ENCODE measurements at places on chromosomes 13 and 19.

GRCh38 chr19:2550431-2551171 is 74.7 kb downstream of the GADD45B start:
- no peak for DNase-seq

- no peak for DNase-seq
These were observed 346.6 kb downstream of the TSHZ3 start for GRCh38 chr19:31002518-31003244.

GRCh38 chr13:32616883-32617511 is 30.7 kb downstream of the PDS5B start:
- no peak for DNase-seq

- no peak for DNase-seq
These were observed 8.5 kb downstream of the RPL21 start for GRCh38 chr13:27259831-27260230.

GRCh38 chr19:12833738-12834565 is 427 bp downstream of the RTBDN start:
- peak; percentile 34 for DNase-seq

- DNase-seq, result peak; percentile 100
These were observed at the start of the genes MBD3L1 and ZNF558 for GRCh38 chr19:8832132-8833021. MBD3L1 (plus strand) TSS chr19:8832377; CDS start chr19:8842679, 10,302 bp downstream. ZNF558 (minus strand) TSS chr19:8832304; CDS start chr19:8822659, 9,645 bp downstream.

DNA sequence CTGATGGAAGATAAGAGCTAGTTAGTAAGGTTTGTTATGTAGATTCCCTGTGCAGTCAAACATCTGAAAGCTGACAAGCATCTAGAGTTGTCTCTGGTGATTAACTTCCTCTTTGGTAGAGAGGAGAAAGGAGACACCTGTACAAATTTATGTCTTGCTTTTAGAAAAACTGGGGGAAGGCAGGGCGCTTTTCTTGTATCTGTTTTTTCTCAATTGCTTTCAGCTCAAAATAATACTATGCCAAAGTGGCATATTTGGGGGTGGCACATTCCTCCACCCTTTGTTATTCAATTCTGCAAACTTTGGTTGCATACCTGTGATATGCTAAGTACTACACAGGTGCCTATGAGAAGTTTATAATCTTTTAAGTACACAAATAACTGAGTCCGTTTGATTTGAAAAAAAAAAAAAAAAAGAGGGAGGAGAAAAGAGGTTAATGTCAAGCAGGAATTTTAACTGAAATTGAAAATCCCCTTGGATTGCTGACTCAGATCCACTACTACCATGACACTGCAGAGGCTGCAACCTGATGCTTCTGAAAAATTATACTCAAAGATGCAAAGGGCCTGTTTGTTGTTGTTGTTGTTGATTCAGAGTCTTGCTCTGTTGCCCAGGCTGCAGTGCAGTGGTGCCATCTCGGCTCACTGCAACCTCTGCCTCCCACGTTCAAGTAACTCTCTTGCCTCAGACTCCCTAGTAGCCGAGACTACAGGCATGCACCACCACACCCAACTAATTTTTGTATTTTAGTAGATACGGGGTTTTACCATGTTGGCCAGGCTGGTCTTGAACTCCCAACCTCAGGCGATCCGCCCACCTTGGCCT is 164.8 kb upstream of the NBEA start:
- no peak for DNase-seq

GRCh38 chr19:21608571-21608970 is 103.2 kb downstream of the ZNF429 start:
- DNase-seq, result no peak

DNA sequence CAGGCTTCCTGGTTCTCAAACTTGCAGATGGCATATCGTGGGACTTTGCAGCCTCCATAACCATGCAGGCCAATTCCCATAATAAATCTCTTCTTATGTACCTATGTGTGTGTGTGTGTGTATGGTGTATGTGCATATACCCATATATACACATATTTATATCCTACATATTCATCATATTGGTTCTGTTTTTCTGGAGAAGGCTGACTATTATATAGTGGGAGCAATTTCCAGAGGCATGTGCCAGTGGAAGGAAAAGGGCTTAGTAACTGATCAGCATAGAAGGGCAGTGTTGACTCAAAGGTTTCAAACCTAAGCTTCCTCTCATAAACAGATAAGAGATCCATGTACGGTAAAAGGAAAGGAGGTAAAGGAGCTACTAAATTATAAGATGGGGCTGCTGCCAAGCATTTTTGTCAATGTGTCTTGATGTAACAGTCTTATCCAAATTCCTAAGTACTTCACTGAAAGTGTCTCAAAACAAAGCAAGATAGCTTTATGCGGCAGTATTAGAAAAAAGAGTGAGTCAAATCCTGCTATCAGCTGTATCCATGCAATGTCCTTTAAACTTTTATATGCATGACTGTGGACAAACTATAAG is 432.1 kb downstream of the TBC1D4 start:
- DNase-seq, result no peak

DNA sequence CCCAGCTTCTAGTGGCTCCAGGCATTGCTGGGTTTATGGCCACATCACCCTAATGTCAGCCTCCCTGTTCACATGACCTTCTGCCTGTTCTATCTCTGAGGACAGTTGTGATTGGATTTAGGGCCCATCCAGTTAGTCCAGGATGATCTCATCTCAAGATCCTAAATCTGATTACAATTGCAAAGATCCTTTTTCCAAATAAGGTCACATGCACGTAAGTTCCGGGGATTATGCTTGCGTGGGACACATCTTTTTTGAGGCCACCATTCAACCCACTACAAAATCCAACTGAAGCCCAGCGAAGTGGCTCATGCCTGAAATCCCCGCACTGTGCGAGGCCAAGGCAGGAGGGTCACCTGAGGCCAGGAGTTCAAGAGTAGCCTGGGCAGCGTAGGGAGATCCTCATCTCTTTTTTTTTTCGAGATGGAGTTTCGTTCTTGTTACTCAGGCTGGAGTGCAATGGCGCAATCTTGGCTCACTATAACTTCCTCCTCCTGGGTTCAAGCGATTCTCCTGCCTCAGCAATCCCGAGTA is 12.3 kb downstream of the PLD3 start:
- DNase-seq, result no peak

GRCh38 chr19:38932425-38933179 is 1.9 kb downstream of the MRPS12 start:
- DNase-seq, result peak; percentile 49

DNA sequence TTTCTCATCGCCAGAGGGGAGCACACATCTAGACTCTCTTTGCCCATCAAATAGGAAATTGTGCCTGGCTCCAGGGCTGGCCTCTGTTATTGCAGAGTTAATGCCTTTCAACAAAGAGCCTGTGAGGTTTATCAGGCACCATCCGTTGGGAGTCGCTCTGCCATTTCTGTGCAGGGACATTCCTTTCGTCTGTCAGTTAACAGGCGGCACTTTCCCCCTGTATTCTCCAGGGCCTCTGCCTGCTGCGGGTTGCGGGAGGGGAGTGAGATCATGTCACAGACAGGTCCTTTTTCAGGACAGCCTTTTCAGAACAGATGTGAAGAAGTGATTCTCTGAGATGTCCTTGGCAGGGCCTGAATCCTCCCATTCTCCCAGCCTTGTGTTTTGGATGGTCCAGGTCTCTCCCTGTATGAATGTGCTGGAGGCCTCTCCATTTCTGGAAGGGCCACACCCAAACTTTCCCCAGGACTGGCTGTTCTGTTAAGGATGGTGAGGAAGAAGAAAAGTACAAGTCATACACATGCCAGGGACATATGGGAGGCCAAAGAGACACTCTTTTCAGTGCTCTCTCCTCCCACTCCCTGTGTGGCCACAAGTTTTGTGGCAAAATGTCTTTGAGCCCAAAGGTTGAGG is 14.9 kb downstream of the SERP2 start:
- no peak for DNase-seq

- no peak for DNase-seq
These were observed 54.5 kb downstream of the USP12 start for GRCh38 chr13:27117158-27117557.

DNA sequence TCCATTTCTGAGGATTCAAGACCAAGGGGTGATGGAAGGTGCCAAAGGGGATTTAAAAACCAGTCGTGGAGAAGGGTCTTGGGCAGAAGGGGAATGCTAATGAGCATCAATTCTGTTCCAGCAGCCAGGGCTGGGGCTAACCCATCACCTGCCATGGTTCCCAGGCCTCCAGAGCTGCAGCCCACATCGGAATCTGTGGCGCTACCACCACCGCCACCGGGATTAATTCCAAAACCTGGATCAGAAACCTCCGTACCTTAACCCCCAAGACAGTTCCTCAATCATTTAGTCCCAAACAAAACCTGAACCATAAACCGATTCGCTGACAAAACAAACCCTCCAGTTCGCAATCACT is 583 bp downstream of the ZNF615 start:
- no peak for DNase-seq

- no peak for DNase-seq
These were observed 885 bp upstream of the ZNF536 start for GRCh38 chr19:30371161-30371836.

DNA sequence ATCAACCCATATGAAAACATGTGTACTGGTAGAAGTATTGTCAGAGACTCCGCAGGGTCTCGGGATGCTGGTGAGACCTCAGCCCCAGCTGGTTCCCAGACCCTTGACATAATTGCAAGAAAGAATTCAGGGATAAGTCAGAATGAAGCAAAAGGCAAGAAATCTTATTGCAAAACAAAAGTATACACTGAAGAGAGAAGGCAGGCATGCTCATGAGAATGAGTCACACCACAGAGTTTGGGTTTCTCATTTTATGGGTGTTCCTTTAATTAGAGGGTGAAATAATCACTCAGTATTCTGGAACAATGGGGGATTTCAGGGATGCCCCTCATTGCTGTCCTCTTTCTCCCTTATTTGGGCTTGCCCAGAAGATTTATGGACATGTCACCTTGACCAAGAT is 1423.8 kb upstream of the MIR17HG start:
- DNase-seq, result no peak

All from stimulated activated CD4-positive, alpha-beta T cell treated with anti-CD3 and anti-CD28 coated beads, Interleukin-4, amount 100 ng/mL, for 24 hours (primary cell).